NCI-H345 (cell line): ENCODE measurements at places on chromosomes 3 and 15.

DNA sequence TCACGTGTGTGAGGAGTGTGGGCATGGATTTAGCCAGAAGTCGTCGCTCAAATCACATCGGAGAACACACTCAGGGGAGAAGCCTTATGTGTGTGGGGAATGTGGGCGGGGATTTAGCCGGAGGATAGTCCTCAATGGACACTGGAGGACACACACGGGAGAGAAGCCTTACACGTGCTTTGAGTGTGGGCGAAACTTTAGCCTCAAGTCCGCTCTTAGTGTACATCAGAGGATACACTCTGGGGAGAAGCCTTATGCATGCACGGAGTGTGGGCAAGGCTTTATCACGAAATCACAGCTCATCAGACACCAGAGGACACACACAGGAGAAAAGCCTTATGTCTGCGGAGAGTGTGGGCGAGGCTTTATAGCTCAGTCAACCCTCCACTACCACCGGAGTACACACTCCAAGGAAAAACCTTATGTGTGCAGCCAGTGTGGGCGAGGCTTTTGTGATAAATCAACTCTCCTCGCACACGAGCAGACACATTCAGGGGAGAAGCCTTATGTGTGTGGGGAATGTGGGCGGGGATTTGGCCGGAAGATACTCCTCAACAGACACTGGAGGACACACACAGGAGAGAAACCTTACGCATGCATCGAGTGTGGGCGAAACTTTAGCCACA lies 28.1 kb downstream of the ZNF589 start:
- DNase-seq, result no peak

DNA sequence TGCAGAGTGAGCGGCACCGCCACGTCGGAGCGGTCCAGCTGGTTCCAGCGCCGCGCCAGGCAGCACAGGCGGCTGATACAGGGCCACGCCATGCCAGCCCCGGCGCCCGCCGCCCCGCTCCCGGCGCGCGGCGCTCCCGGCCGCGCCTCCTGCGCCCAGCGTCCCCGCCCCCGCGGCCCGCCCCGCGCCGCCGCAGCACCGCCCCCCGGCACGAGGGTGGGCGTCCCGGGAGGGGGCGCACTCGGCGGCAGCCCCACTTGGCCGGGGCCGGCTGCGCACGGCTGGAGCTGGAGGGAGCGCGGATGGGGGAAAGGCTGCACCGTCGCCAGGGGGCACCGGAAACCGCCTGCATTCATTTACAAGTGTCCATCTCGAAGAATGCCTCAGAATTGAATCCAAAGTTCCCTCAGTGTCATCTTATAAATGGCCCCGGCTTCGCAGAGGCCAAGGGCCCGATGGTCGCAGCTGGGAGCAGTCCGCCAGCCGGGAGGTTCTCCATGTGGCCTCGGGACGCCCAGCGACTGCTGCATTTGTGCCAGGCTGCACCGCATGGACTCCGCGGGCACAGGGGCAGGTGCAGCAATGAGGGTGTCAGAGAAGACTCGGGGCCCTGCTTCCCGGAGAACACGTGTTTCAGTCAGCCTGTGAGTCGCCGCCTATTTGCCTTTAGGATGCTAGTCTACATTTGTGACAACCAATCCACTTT lies at the start of gene MAP6D1:
Gene MAP6D1 (minus strand): TSS at position 122 of the 706 bp plus-strand sequence. CDS start 30 bp downstream, at position 92.
- DNase-seq, result peak; percentile 83

DNA sequence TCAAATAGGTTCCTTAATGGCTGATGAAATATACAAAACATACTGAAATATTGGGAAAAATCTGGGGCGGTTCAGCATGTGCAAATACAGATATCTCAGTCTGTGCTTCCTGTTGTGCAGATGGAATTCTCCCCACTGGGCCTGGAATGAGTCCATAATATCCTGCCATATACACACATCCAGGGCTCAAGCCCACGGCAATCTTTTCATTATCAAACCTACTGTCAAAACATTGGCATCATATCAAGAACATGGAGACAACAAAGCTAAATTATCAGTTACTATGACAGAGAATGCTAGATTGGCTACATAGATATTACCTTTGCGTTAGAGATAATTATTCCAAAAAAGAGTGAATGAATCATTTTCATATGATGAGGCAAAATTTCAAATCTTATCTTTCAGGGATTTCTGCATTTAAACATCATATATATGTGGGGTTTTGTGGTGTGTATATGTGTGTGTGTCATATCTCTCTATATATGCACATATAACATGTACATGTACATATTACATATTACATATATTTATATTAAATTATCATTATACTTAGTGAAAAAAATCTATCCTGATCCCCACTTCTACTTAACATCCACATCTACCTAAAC lies 713.3 kb downstream of the GBE1 start:
- DNase-seq, result no peak

DNA sequence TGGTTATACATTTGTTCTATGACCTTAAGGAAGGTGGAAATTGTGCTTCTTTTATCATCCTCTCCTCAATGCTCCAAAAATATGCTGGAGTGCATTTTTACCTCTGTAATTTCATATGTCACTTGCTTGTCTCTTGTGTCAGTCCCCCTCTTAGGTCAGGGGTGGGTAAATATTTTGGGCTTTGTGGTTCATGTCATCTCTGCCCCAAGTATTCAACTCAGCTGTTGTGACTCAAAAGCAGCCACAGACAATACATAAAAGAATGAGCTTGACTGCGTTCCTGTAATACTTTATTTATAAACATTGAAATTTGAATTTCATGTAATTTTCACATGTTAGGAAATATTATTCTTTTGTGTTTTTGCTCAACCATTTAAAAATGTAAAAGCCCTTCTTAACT lies 60.4 kb upstream of the SLC24A5 start:
- DNase-seq, result no peak

DNA sequence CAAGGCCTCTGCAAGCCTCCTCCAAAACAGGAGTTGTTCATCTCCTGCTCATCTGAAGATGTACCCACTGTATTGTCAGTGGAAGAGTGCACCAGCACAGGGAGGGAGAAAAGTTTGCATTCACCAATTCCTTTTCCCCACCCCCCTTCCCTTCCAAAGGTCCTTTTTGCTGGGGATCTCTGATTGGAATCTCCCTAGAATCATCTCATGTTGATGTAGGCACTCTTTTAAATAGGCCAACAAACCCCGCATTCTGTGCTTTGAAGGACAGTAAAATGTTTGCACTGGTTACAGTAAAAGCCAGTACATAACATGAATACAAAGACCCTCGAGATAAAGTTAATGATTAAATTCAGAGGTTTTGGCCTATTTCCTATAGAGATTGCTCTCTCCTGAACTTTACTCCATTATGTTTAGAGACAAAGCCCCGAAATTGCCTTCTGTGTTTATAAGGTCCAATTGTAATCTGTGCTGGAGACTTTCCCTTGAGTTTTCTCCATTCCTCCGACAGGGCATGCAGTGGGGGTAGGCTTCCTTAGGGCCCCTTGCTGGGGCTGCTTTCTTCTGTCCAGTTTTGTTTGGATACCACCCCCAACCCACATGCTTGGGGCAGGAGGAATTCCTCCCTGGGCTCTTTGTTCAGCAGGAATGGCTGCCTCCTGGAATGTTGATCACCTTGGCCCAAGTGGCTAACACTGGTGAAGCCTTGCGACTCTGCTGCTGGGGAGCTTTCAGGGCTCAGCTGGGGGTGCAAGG lies 22.5 kb downstream of the TRIM71 start:
- no peak for DNase-seq

GRCh38 chr15:39246523-39246922 lies 334.4 kb upstream of the THBS1 start:
- DNase-seq, result no peak

- DNase-seq, result no peak
Measured at GRCh38 chr3:52305926-52306325, 10.2 kb upstream of the DNAH1 start.

DNA sequence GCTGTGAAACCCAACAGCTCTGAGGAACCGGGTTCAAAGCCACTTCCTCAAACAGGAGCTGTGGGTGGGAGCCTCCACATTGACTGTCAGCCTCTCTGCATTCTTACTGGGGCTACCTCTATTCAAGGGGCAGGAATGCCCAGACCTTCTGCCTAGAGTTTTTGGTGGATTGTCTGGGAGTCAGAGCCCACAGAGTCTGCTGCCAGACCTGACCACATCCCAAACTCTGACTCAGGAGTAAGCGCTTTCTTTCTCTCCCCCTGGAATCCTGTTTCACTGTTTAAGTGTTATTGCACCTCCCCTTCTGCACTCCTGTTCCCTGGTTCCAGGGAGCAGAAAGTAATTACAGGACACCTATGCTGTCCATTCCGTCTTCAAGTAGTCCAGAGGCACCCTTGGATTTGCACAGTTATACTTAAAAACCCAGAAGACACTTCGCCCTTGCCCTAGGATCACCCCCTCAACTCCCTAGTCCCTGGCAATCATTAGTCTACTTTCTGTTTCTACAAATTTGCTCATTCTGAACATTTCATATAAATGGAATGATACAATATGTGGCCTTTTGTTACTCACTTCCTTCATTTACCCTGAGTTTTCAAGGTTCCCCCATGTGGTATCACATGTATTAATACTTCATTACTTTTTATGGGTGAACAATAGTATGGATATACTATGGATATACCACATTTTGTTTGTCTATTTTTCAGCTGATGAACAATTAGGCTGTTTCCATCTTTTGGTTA lies 37.9 kb upstream of the TJP1 start:
- no peak for DNase-seq

- no peak for DNase-seq
Measured at GRCh38 chr3:165852191-165852590, 15.0 kb upstream of the BCHE start.

- no peak for DNase-seq
Measured at GRCh38 chr3:159593927-159594605, 394.6 kb upstream of the IL12A start.

GRCh38 chr15:58222679-58223078 lies 84.5 kb downstream of the AQP9 start:
- no peak for DNase-seq

GRCh38 chr3:190053919-190054672 lies 66.6 kb downstream of the P3H2 start:
- no peak for DNase-seq

GRCh38 chr3:115864911-115865310 lies 241.6 kb downstream of the GAP43 start:
- DNase-seq, result no peak

DNA sequence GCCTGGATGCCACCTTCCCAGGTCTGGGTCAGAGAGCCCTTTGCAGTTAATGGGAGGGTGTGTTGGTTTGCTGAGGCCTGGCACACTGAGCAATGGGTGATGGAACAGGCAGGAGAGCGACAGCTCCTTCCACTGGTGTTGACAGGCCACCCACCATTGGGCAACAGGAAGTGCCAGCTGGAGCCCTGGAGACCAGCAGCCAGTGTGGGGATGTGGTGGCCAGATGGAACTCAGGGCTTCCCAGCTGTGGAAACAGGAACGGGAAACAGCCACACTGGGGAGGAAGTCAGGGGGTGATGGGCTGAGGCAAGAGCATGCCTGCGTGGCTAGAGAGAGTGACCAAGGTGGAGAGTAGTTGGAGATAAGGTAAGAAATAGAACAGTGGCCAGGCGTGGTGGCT lies 9.3 kb downstream of the PSTPIP1 start:
- no peak for DNase-seq

DNA sequence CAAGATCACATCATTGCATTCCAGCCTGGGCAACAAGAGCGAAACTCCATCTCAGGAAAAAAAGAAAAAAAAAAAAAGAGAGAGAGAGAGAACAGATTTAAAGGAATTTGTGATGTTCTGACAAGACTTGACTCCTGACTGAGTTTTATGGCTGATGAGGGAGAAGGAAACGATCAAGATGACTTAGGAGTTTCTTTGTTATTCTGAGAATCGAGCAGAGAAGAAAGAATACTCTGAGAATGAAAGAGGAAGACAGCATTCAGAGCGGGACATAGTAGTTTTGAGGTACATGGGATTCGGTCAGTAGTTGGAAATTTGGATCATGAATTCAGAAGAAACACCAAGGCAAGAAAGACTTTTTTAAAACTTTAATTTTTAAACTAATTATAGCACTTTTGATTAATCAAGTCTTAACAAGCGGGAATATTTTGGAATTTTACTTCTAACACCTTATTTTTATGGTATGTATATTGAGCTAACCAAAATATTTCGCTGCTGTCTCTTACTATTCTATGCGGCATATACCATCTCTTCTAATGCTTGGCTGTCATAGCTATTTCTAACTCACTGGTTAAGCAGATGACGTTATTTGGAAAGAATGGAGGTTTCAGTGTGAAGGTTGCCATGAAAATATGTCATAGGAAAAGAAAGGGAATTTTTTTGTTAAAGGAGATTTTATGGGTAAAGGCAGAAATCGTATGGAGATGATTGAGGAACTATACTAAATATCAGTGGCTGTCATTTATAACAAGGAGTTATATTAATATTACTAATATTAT lies 644.1 kb downstream of the RBMS3 start:
- no peak for DNase-seq

GRCh38 chr15:28021281-28022039 lies 77.7 kb downstream of the OCA2 start:
- peak; percentile 96 for DNase-seq

DNA sequence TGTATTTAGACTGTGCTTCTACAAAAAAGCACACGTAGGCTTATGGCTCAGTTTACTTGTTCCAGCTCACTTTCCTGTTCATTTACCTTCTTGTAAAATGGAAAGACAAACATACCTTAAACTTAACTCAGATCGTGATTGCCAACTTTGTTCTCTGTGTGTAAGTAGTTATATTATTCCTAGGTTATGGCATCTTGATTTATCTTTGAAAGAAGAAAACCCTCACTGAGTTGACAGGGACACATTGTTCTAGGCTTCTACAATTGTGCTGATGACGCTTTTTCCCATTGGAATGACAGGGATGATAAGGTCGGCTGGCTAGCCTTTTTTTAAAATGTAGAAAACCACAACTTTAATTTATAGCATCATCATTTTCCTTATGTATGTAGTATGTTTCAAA lies 140.7 kb downstream of the IGF1R start:
- no peak for DNase-seq

DNA sequence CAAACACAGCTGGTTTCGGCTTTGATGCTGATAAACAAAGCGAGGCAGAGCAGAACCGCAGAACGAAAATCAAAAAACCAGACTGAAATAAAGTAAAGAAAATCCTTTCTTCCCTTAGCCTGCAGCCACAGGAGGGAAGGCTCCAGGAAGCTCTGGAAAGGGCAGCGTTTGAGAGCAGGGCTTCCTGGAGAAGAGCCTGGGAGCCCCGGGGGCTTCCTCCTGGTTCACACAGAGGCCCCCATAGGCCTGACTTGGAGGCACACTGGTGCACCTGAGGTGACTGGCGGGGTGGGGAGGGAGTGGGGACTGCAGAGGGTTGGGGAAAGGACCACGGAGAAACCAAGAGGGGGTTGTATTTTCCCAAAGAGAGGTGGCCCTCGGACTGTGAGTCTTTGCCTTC lies 98.8 kb upstream of the WNT5A start:
- no peak for DNase-seq

DNA sequence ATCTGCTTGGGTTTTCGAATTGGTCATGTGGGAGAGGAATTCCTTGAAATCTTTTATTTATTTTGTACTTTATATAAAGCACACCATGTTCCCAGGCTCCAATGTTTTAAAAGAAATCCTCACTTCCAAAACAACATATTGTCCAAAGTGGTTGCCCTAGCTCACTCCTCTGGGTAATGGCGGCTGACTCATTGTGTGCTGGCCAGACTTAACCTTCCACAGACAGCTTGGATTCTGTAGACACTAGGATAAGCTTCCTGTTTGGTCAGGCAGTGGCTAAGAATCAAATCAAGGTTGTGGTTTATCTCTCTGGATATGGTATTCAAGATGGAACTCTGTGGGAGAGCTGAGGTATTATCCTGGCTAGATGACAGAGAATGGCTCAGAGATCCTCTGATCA lies 55.8 kb upstream of the FAM98B start:
- DNase-seq, result no peak

- DNase-seq, result no peak
Measured at GRCh38 chr3:14834807-14835466, 16.2 kb downstream of the FGD5 start.

- DNase-seq, result no peak
Measured at GRCh38 chr3:197746209-197746608, 3.5 kb upstream of the FYTTD1 start.
